NCI-H1694 treated with DMSO at 0.1 percent for 48 hours (cell line): ENCODE measurements at places on chromosomes 6 and 20.

GRCh38 chr6:7706269-7706668 lies 19.6 kb upstream of the BMP6 start:
- DNase-seq = no peak

DNA sequence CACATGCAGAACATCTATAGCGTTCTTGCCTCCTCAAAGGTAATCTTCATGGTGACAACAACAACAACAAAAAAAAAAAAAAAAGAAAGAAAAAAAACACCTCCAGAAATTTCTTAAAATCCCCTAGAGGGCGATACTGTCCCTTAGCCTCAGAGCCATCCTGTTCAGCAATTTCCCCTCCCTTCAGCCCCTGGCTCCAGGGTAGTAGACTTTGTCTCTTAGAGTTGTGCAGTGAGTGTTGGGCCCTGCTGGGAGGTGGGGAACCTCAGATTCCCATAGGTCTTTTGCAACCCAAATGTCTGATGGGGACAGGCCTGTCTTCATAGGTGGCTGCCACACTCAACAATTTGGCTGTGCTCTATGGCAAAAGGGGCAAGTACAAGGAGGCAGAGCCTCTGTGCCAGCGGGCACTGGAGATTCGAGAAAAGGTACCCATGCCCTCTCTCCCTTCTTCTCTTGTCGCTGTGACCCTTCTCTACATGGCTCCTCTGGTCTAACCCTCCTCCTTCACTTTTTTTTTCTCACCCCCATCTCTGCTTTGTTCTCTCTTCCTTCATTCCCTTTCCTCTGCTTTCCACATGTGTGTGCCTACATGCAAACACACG lies 6.0 kb upstream of the PTK7 start:
- DNase-seq = peak; percentile 57

- DNase-seq = no peak
These were observed 156.7 kb downstream of the SYCP2 start for GRCh38 chr20:59776626-59777330.

GRCh38 chr6:109644131-109644530 lies 46.9 kb downstream of the AK9 start:
- no peak for DNase-seq

GRCh38 chr20:51339721-51340450 lies 202.6 kb downstream of the NFATC2 start:
- DNase-seq = no peak

DNA sequence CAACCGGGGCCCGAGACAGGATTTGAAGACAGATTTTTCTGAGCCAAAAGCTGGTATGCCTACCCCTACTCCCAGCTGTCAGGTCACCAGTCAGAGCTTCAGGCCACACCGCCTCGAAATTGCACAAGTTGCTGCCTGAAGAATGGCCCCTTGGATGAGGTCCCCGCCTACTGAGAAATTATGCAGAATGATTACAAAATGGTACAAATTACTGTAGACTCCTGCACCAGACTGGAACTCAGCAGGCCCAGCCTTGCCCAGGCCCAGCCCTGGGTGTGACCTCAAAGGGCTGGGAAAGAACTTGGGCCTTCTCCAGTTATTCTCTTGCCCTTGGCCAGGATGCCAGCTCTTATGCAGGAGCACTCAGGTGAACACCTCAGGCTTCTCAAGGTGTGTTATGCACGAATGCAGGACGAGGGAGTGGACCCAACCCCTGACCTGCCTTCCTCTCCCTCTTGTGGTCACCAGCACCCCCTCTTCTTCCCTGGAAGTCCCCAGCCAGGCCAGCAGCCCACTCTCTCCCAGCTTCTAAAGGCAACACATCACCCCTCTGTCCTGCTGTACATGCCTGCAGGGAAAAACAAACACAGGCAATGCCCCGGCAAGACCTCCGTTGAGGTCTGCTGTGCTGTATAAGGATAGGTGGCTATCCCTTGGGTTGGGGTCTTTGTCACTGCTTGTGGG lies 88.7 kb upstream of the NAA20 start:
- DNase-seq = no peak

DNA sequence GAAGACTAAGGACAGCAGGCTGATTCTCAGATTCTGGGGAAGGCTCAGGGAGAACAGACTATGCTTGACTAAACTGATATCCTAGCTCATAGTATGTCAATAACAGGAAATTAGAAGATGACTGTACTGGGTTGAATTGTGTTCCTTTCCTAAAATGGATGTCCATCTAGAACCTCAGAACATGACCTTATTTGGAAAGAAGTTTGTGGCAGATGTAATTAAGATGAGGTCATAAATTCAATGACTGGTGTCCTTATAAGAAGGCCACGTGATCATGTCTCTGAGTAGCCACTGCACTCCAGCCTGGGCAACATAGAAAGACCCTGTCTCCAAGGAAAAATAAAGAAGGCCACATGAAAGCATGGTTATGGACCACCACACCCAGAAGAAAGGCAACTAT lies 113.9 kb upstream of the STMND1 start:
- DNase-seq = no peak

DNA sequence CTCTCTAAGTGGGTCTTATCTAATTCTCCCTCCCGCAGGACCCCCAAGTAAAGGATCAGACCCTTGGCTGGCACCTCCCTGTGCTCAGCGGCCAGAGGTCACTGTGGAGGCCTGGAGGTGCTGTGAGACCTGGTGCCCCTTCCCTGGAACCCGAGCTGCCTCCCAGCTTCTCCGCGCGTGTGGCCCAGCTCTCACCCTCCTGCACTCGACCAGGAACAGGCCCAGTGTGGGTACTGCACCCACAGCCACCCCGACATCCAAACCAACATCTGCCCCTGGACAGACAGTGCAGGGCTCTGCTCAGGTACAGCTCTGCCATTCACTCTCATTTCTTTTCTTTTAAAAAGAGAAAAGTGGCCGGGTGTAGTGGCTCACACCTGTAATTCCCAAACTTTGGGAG lies 42.4 kb downstream of the TMEM242 start:
- DNase-seq = no peak

- no peak for DNase-seq
These were observed 7.7 kb upstream of the CD109 start for GRCh38 chr6:73688351-73688750.

GRCh38 chr6:2630359-2630758 lies 120.4 kb downstream of the MYLK4 start:
- DNase-seq = no peak

DNA sequence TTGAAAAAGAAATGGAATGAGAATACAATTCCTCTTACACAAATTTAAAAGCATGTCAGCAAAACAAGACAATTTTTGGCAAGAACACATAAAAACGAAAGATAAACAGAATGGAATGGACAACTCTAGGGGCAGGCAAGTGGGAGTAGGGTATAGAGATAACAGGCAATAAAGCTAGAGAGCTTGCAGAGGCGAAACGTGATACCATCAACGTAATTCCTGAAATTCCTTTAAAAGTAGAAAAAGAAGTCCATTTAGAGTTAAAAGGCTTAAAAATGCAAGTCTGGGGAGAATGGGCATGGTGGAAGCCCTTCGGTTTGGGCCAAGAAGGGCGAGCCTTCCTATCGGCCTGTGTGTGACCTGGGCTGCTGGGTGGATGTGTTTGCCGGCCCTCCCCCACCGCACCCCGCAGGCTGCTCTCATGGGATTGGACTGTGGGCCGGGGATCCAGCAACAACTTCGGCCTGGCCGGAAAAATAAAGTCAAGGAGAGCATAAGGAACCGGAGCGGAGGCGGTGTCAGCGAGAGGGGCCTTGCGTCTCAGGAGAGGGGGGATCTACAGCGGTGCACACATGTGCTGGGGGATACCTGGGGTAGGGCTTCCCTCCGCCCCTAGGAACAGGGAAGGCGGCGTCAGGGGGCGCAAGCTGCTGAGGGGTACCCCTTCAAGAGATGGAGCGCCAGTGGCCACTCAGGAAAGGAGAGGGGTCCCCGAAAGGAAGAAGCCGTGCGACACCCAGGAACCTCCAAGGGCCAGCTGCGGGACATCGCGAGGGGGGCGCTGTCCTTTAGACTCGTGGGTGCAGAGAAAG lies 4.1 kb downstream of the TMEM239 start:
- DNase-seq = no peak

- DNase-seq = no peak
These were observed 46.9 kb upstream of the ENPP5 start for GRCh38 chr6:46217671-46218131.

- DNase-seq = no peak
These were observed 5.4 kb downstream of the ADA start for GRCh38 chr20:44646023-44646640.

- DNase-seq = no peak
These were observed 43.5 kb upstream of the PLN start for GRCh38 chr6:118504611-118505010.

DNA sequence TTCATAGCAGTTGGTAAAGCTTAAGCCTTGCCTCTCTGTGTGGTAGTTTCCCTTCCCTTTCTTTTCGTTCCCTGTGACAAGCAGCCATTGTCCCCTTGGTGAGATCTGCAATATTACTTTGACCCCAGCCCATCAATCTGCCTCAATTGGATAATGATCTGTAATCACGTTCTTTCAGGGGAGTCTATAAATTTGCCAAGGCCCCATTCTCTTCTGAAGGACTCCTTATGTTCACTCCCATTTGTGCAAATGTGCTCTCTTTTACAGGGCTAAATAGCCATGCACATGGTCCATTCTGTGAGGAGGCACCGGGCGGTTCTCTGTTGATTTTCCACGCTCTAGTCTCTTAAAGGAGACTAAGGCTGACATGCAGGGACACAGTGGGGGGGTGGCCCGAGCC lies 660.4 kb upstream of the SLC35B3 start:
- DNase-seq = no peak

- DNase-seq = no peak
These were observed 23.0 kb downstream of the TBC1D7 start for GRCh38 chr6:13305288-13305687.

GRCh38 chr6:134666125-134666524 lies 283.8 kb downstream of the ALDH8A1 start:
- DNase-seq = no peak

GRCh38 chr20:62376112-62377063 lies 9.3 kb upstream of the LAMA5 start:
- DNase-seq = no peak

GRCh38 chr6:83960664-83961063 lies 72.9 kb upstream of the MRAP2 start:
- no peak for DNase-seq

DNA sequence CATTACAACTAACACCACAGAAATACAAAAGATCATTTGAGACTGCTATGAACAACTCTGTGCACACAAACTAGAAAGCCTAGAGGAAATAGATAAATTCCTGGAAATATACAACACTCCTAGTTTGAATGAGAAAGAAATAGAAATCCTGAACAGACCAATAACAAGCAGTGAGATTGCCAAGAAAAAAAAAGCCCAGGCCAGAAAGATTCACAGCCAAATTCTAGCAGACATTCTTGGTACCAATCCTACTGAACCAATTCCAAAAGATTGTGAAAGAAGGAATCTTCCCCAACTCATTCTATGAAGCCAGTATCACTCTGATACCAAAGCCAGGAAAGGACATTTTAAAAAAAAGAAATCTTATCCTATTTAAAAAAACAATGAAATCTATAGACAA lies 7.0 kb upstream of the CDK19 start:
- no peak for DNase-seq

- DNase-seq = no peak
These were observed 18.2 kb downstream of the PPARD start for GRCh38 chr6:35360349-35361138.

- no peak for DNase-seq
These were observed 8.0 kb downstream of the EHMT2 start for GRCh38 chr6:31889331-31889972.

GRCh38 chr6:105452924-105453756 lies 50.3 kb upstream of the PREP start:
- no peak for DNase-seq

- no peak for DNase-seq
These were observed at the start of gene ETV7 for GRCh38 chr6:36387440-36388303. TSS of gene ETV7 (minus strand) at chr6:36387669. CDS start at chr6:36387541, 128 bp downstream.

GRCh38 chr6:105794870-105795269 lies 291.3 kb upstream of the PRDM1 start:
- DNase-seq = no peak

DNA sequence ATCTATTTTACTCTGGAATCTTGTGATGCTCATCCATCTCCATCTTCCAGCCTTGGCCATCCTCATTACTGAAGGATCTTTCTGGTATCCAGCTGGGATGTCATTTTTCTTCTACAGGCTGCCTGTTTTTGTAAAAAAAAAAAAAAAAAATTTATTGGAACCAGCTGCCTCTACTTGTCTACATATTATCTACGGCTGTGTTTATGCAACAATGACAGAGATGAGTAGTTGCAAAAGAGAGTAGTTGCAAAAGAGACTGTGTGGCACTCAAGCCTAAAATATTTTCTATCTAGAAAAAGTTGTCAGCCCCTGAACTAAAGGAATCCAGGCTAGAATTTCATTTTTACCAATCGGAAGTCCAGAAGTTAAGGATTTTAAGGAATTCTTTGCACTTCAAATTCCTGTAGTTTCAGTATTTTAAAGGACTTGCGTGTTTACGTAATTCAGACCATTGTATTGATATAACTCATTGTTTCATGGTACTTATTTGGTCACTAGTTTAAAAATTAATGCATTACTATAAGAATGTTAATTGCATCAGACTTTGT lies 38.6 kb upstream of the PLCG1 start:
- DNase-seq = no peak

- no peak for DNase-seq
These were observed 60.5 kb upstream of the EXOC2 start for GRCh38 chr6:753486-753885.

DNA sequence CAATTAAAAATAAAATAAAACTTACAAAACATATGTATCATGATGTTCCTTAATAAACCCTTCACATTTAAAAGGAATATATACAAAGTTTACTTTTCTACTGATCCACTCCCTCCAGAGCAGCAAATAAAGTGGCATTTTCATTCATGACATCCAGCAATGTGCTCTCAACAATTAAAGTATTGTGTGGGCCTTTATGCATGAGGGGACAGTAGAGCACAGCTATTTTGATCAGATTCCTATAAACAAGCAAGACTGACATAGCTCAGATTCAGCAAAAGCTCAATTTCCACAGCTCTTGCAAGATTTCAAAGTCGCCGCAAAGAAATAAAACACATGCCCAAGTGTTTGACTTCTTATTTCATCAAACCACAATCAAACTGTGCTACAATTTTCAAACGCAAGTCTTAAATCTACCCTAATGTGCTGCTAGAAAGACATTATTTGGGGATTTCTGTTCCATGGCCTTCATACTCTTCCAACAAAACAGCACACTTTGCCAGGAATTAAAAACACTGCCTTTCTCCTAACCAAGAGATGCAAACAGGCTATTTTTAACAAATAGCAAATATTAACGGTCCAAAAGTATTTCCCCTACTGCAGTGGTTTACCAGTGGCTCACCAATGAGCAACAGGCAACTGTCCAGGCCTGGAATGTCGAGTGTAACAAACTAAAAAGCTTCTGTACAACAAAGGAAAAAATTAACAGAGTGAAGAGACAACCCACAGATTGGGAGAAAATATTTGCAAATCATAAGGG lies 52.3 kb downstream of the MBOAT1 start:
- no peak for DNase-seq

DNA sequence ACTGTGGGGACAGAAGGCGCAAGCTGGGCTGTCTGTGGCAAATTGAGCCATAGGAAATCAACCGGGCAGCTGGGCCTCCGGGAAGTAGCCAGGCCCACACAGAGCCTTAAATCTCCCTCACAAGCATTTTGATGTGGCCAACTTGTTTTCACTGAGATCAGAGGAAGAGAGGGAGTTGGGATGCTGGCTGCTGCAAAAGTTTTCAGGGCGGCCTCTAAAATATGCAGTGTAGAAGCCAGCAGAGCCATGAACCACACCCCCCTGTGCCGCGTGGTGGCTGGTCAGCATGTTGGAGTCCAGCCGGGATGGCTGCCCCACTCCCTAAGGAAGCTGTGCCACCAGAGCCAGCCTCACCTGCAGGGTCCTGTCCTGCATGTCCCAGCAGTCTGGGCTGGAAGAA lies 167.4 kb downstream of the CDC5L start:
- DNase-seq = no peak
